ENCODE measurements at places on chromosomes 4 and X.

DNA sequence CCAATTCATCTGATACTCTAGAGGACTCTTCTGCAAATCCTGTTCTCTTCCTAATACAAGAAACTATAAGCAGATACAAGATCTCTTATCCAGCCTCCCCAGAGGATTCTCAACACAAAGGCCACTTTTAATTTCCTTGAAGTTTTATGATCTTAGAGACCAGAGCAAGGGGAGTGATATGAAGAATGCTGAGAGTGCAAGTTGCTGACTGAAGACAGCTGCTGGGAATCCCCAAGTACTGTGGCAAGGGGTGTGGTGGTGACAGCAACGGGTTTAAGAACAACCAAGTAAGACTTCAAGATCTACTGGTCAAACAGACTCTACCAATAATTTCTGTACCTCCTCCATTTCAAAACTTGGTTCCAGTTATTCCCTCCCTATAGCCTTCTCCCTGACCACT lies 7.0 kb downstream of the AMMECR1 start:
- peak; percentile 24 for DNase-seq

DNA sequence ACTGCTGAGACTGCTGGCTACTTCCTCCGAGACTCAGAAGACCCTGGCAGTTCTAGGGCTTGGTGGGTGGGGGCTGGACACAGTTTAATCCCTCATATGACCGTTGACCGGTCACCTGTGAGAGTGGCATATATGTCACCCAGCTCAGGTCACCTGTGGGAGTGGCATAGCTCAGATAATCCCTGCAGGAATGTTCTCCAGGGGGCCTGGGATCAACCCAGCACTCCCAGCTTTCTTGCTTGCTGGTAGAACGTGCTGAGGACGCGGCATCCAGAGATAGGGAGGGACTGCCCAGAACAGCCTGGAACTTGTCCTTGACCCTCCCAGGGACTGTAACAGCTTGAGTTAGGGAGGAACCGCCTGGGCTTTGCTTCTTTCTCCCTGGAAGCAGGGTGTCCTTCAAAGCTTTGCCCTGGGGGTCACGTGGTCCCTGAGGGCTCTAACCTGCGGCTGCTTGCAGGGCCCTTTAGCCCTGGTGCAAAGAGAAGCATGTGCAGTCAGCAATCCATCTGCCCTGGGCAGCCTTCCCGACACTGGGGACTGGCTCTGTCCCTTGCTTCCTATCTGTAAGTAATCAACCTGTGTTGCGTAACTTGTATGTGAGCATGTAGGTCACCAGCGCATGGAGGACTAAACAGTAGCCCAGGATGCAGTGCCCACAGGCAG lies 55.3 kb downstream of the ZFYVE28 start:
- no peak for DNase-seq

DNA sequence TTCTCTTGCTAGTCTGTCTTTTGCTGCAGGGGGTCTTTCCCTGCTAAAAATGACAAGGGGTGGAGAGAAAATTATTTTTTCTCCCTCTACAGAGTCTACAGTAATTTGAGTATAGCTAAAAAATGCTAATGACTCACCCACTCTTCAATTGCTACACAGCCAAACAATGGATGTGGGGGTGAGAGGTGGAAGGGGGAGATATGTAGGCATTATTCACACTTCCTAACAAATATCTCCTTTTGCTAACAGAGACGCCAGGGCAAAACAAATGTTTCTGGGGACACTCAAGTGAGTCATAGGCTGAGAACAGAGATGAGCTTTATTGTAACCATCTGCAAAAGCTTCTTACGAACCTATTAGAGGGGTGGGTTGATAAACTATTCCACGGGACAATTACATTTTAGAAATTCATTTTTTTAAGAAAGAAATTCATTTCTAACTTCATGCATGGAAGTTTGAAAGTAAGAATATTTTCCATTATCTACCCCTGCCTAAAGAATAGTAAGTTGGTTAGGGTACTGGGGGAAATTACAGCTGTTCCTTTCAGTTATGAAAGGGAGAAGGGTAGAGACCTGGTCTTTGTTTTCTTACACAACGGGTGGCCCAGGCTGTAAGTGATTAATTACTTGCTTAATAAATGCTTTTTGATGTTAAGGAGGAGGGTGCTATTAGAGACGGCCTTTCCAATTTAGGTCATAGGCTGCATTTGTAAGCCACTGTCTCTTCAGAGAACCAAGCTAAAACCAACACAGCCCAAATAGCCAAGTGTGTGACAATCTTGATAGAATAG lies 12.8 kb downstream of the SCD5 start:
- DNase-seq, result no peak

DNA sequence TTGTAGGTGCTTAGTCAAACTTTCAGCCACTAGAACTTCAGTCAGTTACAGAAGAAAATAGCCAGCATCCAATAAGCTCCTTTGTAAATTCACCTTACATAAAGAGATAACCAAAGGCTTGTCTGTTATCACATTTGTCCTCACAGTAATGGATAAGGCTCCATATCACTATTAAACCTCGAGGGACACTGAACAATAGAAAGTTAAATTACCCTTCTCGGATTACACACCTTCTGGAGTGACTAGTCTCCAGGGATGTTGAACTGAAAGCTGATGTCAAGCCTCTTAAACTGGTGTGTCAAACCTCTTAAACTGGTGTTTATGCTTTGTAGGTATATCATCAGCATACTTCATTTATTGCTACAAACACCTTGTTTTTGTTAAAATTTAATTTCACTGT lies 639.0 kb downstream of the CENPC start:
- DNase-seq, result no peak

- DNase-seq, result no peak
Observed at GRCh38 chr4:146098397-146098796, 77.1 kb upstream of the LSM6 start.

DNA sequence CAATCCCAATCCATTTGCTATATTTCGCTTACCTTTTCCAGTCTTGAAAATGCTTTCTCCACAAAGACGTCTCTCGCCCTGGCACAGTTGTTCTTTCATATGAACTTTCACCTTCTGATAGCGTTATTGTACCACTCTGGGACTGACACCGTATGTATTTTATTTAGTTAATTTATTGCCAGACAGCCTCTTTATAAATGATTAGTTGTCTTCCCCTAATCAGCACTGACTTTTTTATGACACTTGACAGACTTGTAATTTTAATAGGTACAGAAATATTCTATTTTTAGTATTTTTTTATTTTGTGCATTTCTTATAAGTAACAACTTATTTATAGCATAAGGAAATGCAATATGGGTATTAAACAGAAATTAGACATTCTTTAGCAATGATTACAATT lies at the start of gene GIMD1:
TSS of gene GIMD1 (minus strand) at position 101 of the 400 bp plus-strand sequence. CDS start 1,343 bp downstream, outside the sequence.
- DNase-seq, result no peak

DNA sequence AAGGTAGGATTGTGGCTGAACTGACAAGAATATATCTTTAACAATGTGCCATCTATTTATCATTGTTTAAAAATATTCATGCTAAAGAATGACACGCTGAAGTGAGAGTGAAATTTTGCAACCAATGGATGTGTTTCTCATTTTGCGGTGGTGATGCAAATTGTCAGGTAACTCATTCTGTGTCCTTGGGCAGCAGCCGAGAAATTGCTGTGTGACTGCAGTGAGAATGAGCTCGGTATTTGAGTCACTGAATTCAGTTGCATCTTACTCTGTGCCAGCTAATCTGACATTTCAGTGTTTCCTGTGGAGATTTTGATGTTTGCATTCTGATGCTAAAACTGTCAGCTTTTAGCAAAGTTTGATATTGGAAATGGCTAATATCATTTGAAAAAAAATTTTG lies 28.1 kb downstream of the MCUB start:
- DNase-seq, result no peak

DNA sequence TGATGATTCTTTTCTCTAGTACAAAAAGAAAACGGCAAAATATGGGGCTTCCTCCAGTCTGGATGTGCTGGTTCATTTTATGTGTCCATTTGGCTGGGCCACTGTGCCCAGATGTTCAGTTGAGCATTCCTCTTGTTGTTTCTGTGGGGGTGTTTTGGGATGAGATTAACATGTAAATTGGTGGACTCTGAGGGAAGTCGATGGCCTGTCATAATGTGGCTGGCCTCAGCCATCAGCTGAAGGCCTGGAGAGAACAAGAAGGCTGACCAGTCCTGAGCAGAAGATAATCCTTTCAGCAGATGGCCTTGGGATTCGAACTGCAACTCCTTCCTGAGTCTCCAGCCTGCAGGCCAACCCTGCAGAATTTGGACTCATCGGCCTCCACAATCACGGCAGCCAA lies 136.7 kb downstream of the EVC2 start:
- no peak for DNase-seq

GRCh38 chrX:54064564-54064963 lies 20.3 kb upstream of the PHF8 start:
- DNase-seq, result no peak

- peak; percentile 23 for DNase-seq
Observed at GRCh38 chrX:118718737-118719136, 8.7 kb upstream of the IL13RA1 start.

DNA sequence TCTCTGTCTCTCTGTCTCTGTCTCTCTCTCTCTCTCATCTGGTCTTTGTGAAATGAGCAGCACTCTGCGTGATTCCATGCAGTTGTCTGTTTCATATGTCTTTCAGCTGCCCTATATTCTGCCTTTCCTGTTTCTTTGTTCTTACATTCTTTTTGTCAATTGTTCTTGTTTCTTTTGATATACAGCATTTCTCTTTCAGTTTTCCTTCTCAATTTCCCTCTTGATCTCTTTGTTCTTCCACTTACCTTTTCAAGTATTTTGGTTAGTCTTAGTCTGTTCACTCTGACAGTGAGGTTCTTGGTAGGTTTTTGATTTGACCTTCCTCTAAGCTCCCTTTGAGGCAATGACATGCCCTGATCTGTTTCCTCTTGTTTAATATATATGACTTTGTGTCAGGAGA lies 20.4 kb downstream of the ZNF157 start:
- no peak for DNase-seq
